ENCODE measurements at places on chromosomes 2 and 18.

DNA sequence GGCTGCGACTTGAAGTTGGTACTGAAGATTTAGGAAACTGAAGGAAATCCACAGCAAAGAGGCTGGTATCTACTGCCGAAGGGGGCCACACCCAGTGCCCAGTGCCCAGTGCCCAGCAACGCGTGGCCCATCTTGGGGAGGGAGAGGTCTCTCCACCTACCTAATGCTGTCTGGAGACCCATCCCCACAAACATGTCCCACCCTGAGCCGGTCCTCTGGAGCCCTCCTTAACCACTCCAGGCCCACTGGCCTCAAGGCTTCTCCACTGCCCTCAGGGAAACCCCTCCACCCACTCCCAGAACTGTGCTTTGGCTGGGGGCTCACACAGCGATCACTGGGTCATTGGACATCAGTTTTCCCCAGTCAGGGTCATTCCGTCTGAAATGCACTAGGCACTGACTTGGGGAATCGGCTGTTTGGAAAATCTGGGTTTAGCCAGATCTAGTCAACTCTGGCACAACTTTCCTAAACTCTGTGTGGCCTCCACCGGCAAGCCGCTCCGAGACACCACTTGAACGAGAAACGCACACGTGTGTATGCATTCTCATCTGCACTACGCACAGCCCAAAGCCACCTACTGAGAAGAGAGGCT, 20.1 kb downstream of the GPR55 start:
- no peak for DNase-seq

- DNase-seq: no peak
Observed at GRCh38 chr2:236536727-236537398, 32.8 kb upstream of the ACKR3 start.

- peak; percentile 48 for DNase-seq
Observed at GRCh38 chr2:203532957-203533658, 2.0 kb downstream of the RAPH1 start.

DNA sequence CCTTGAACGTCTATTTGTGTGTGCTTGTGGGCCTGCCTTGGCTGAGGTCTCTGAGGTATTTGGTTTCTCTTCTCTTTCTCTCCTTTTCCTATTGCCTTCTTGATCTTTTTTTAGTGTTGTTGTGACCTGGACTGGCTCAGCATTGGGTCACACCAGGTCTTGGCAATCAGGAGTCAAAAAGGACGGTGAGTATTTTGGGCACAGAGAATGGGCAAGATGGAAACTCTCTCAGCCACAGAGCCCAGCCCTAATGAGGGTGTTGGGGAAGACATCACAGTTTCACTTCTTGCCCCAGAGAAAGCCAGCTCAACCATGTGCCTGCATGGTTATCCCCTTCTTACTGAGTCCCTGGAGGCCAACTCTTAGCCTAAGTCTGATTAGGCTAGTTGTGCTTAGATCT, 13.7 kb upstream of the INO80C start:
- no peak for DNase-seq

DNA sequence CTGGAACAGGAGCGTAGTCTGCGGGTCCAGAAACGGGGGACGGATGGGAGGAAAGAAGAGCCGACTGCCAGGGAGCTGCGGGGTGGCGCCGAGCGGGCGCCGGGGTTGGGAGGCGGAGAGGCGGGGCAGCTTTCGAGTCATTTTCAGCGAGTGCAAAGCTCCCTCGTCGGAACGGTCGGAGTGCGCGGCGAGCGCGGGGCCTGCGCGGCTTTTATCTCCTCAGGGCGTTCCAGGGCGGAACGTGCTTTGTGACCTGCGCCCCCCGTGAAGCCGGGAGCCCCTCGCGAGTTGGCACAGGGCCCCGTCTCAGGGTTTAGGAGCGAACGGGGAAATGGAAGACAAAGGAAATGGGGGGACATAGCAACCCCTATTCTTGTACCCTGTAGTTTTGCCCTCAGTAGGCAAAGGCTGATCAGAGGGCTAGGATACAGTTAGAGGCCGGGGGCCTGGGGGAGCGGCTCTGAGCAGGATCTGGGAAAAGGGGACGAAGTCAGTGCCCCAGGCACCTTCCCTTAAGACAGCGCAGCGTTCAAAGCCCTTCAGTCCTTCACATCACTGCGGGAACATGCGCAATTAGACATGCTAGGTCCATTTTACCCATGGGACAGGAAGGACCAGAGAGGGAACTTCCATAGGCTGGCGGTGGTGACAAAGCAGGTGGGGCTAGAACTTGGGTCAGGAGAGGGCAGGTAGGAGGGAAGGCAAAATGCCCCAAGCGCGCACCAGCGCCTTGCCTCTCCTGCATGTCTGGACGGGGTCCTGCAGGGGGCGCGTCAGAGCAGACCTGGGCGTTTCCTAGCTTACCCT, 60.1 kb upstream of the IL1RL1 start:
- peak; percentile 68 for DNase-seq

GRCh38 chr2:204407204-204408014, 137.9 kb upstream of the PARD3B start:
- DNase-seq: no peak

GRCh38 chr2:79855264-79856006, 342.6 kb downstream of the CTNNA2 start:
- DNase-seq: peak; percentile 38

DNA sequence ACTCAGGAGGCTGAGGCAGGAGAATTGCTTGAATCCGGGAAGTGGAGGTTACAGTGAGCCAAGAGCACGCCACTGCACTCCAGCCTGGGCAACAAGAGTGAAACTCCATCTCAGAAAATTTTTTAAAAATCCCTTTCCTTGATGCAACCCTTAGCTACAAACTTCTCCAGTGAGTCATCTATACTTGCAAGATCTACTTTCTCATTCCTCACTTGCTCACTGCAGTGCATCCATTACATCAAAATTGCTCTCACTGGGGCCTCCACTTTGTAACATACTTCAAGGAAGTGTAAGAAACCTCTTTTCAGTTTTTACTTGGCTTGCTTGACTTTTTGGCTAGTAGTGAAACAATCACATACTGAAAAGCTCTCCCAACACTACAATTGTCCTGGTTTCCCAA, 65.3 kb downstream of the REEP1 start:
- no peak for DNase-seq

- DNase-seq: peak; percentile 4
Observed at GRCh38 chr2:137262594-137262993, 497.2 kb downstream of the THSD7B start.

DNA sequence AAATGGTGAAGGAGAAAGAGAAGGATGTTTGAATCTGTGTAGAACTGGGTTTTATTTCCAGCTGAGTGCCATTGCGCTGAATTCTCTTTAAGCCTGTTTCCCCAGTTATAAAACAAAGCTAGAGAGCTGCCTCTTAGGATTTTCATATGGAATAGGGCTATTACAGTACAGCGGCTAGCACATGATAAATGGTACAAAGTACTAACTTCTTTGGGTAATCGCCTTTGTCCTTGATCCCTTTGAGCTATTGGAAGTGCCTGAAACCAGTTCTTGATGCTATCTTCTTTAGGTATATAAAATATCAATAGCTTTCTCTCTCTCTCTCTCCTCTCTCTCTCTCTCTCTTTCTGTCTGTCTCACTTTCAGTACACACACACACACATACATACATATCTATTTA, 71.3 kb downstream of the SOX11 start:
- DNase-seq: no peak

DNA sequence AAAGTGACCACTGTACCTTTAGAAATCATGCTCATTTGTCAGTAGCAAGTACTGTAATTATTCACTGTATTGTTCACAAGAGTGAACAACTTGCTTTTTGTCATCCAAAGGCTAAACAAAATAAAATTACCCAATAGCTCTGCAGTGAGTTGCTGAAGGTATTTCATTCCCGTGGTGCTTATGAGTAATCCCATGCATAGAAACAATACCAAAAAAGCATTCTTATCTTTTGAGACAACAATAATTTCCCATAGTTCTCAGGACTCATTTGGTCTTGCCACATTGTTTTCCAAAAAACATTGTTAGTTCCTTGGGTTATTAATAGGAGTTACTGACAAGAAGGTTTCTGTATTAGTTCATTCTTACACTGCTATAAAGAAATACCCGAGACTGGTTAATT, 503.2 kb upstream of the FAM98A start:
- DNase-seq: no peak

- no peak for DNase-seq
Observed at GRCh38 chr2:222391743-222392285, 32.5 kb upstream of the SGPP2 start.

DNA sequence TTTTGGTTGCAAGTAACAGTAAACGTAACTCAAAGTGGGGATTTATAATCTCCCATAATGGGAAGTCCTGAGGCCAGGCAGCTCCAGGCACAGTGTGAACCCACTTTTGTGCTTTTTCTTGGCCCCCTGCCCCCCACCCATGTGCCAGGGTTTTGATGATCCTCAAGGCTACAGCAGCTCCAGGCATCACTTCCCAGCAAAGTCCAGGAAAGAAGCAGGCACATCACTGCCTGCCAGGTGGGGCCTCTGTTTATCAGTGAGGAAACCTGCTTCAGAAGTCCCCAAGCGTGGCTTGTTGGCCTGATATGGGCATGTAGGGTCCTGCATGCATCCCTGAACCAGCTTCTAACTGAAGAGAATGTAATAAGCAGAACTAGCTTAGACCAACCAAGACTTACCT, 299.2 kb upstream of the SKOR2 start:
- DNase-seq: no peak

GRCh38 chr18:4589056-4589800, 134.1 kb upstream of the DLGAP1 start:
- no peak for DNase-seq

DNA sequence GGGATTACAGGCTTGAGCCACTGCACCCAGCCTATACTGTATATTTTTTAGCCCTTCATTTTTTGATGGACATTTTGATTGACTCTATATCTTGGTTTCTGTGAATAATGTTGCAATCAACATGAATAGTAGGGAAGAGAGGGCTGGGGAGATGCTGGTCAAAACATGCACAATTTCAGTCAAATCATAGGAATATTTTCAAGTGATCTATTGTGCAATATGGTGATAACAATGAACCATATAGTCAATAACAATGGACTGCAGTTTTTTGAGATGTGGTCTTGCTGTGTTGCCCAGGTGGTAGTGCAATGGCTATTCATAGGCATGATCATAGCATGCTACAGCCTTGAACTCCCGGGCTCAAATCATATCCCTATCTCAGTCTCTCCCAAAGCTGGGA, 264.7 kb upstream of the TMEFF2 start:
- DNase-seq: no peak

- DNase-seq: peak; percentile 21
Observed at GRCh38 chr2:228846161-228846560, 424.9 kb downstream of the PID1 start.

DNA sequence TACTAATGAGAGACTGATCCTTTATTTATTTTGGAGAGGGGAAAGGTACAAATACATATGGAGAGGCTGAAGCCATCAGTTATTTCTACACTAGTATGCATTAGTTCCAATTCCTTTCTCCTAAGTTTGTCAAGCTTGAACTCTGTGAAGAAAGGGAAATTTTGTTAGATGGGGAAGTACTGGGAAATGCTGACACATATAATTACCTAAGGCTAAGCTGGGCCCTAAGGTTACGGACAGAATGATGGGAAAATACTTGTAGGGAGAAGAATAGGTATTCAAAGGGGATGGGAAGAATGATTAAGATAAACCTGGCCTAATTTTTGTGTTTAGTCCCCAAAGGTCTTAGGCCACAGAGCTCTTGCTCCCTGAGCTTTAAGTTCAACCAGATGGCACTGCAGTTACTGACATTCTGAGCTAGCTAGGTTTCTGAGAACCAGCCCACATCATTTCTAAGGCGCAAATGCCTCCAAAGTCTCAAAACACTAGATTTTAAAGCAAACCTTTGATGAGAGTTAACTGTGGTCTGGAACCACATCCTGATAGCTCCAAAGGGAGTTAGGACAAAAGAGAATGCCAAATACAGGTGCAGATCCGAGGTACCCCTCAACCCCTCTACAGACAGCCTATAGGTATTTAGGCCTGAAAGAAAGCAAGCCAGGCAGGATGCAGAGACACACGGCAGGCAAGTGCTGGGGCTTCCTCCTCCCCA, 2.7 kb downstream of the TMEM163 start:
- no peak for DNase-seq

GRCh38 chr2:239660390-239661230, 259.8 kb upstream of the HDAC4 start:
- DNase-seq: no peak

GRCh38 chr2:898319-898718, 52.3 kb upstream of the SNTG2 start:
- DNase-seq: no peak

DNA sequence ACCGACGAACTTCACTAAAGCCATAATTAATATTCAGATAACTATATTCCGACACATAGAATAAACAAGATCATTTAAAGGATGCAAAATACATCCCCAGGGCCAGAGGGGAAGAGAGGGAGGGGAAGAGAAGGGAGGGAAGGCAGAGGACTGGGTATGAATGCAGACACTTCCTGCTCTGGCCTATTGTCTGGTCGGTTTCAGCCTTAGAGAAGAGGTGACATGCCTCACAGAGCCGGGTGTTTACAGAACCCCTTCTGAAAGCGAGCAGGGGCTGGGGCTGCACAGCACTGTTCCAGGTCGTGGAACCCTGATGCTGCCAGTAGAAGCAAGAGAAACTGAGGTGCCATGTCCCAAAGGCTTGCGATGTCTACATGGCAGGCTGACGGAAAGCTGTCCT, 31.0 kb downstream of the CELF4 start:
- DNase-seq: peak; percentile 38

GRCh38 chr2:72112981-72113846, 34.4 kb downstream of the CYP26B1 start:
- DNase-seq: no peak

GRCh38 chr2:235766278-235766677, 272.4 kb downstream of the AGAP1 start:
- DNase-seq: peak; percentile 96

DNA sequence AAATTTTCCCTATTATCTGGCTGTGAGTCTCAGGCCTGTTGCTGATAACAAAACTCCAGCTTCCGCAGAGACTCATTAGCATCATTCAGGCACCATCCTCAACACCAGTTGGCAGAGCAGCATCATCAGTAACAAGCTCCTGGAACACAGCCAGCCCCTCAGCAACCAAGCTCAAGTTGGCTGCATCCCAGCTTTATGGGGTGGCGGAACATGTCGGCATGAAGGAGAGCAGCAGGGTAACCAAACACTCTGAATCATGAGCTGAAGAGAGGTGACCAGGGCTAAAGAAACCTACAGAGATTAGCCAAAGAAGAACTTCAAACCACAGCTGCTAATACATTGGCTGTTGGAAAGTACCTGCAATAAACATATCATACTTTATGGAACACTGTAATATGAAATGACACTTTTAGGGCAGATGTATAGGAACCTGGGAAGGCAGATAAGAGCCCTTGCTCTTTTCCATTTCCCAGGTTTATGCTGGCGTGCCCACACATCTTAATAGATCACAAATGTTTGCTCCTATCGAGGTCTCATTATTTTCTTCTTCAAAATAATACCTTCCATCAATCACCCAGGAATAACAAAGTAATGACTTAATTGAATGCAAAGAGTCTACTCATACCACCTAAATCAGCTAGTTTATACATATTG, 63.8 kb downstream of the PDE11A start:
- peak; percentile 60 for DNase-seq

GRCh38 chr2:14991723-14992122, 359.2 kb downstream of the LRATD1 start:
- DNase-seq: no peak

GRCh38 chr18:31500051-31500688, 2.2 kb downstream of the DSG2 start:
- DNase-seq: no peak

- DNase-seq: no peak
Observed at GRCh38 chr2:20355131-20355530, 4.5 kb upstream of the PUM2 start.

Measured in eye (tissue), 1 donor.